AG04450 (cell line): ENCODE measurements at places on chromosomes 1 and 21. TPM values are rescaled to one million over a fixed set of nuclear protein-coding genes. Genes with fewer than 3 reads are reported as not detected.

The ATPAF1 gene
- polyA plus RNA-seq, result 83.8 and 85.6 TPM in 2 replicates

The B4GALT3 gene
- polyA plus RNA-seq, result 21.8 and 24.7 TPM in 2 replicates

DNA sequence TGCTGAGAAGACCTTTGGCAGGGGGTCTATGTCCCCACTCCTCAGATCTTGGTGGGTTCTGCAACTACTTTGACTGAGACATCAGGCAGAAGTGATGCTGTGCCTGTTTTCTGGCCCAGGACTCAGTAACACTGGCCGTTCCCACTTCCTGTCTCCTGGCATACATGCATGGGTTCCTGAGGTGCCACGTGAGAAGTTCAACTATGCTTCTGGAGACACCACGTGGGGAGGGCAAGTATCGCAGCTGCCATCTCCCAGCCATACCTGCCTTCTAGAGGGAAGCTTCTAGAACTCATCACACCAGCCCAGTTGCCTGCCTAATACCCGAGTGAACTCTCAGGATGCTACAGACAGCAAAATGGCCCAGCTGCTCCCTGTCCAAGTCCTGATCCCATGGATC, 65.8 kb downstream of the TRABD2B start:
- DNase-seq, result no peak

GRCh38 chr1:74508449-74508848, 4.0 kb downstream of the LRRC53 start:
- DNase-seq, result no peak

- no peak for DNase-seq
Measured at GRCh38 chr1:56287721-56288120, 291.6 kb downstream of the PLPP3 start.

GRCh38 chr1:155195201-155196102, 12.2 kb downstream of the THBS3 start:
- DNase-seq, result no peak

The SOX13 gene
- polyA plus RNA-seq, result 1.8 and 2.0 TPM in 2 replicates

- no peak for DNase-seq
Measured at GRCh38 chr21:44477712-44478111, 22.4 kb downstream of the LRRC3 start.

The KCNK1 gene
- polyA plus RNA-seq, result 0.53 and 0.66 TPM in 2 replicates

- DNase-seq, result no peak
Measured at GRCh38 chr1:160704250-160704649, 7.4 kb downstream of the CD48 start.

GRCh38 chr1:223765719-223766340, 53.5 kb downstream of the CAPN2 start:
- DNase-seq, result no peak

GRCh38 chr1:34549199-34549598, 205.6 kb upstream of the GJB5 start:
- no peak for DNase-seq

GRCh38 chr1:160049101-160049500, 17.3 kb upstream of the PIGM start:
- DNase-seq, result no peak

DNA sequence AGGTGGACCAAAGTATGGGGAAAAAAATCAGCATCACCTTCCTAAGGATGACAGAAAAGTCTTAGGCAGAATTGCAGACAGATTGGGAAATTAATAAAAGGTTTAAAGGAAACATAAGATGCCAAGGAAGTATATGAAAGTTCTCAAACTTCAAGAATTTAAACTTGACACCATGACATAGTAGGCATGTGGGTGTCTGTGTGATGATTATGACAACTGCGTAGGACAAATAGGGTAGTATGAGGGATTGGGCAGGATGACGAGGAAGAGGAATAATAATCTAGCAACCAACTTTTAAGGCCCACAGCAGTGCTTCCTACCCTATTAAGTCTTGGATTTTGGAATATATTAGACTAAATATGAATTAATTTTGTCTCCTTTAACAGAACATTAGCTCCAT, 52.4 kb downstream of the HNRNPR start:
- no peak for DNase-seq

The RHD gene
- polyA plus RNA-seq, result not detected in 2 replicates

- DNase-seq, result no peak
Measured at GRCh38 chr21:23543333-23543732, 2063.9 kb downstream of the MRPL39 start.

The CFAP74 gene
- not detected in 2 replicates for polyA plus RNA-seq

- DNase-seq, result no peak
Measured at GRCh38 chr1:155651861-155652661, 36.5 kb downstream of the YY1AP1 start.

- DNase-seq, result no peak
Measured at GRCh38 chr1:47687631-47688460, 250.0 kb downstream of the FOXD2 start.

DNA sequence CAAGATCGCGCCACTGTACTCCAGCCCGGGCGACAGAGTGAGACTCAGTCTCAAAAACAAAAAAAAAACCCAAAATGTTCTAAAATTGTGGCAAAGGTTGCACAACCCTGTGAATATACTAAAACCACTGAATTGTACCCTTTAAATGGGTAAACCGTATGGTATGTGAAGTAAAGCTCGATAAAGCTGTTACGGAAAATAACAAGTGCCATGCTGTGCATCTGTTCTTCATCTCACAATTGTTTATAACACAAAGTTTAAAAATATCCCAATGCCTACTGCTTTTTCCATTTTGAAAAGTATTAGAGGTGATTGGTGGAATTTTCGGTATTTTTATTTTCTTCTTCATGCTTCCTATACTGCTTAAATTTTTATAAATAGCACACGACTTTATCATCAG, 111.5 kb downstream of the ENAH start:
- DNase-seq, result no peak

DNA sequence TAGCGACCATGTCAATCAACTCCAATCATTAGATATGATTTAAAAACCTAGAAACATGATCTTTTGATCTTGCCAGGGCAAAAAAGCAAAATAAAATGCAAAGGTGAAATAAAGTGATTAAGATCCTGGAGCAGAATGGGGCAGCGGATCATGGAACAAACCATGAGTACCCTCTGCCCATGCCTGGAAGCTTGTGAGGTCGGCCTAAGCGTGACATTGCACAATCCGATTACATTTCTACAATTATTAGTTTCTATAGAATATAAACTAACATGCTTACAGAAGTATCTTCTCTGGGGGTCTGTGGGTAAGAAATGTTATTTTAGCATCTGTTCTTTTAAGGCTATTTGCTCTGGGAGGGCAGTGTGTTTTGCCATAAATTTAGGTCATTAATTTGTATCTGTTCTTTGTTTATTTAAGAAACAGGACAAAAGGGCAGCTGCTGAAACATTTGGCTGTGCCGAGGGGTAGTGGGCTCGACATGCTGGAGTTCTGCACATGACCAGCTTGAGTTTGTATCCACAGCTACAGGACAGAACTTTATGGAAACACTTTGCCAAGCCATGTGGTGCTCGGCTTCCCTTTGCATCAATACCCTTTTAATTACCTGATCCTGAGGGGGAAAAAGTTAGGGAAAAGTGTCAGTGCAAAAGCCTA, 55.9 kb downstream of the ZBTB18 start:
- DNase-seq, result no peak

DNA sequence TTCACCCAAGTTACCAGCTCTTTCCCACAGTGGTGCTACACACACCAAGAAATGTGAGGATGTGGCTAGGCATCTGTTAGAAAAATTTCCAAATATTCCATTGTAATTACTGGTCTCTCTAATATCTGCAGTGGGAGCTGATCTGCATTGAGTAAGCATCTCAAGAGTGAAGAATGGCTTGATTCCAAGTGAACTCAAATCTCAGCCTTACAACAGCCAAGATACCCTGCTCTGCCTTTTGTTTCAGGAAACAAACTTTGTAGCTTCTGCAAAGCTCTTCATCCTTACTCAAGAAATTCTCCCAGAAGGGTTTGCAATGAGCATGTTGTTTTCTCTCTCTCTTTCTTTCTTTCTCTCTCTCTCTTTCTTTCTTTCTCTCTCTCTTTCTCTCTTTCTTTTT, 181.1 kb downstream of the FCRL5 start:
- no peak for DNase-seq

DNA sequence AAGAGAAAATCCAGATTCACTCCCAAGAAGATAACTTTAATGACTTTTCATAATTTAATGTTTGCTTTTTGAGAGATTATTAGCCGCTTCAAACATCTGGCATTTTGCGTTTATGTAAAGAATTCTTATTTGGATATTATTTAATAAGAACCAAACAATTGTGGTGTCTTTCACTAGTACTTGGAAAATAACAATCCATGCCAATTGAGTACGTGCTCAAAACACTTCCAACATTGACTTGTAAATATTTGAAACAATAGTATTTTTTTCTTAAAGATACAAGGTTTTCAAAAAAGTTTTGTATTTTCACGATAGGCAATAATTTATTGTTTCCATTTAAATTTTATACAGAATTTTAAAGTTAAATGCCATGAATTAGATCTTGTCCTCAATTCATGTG, 498.7 kb downstream of the AMY1C start:
- no peak for DNase-seq

- DNase-seq, result peak; percentile 89
Measured at GRCh38 chr1:31376375-31377134, 3.7 kb upstream of the FABP3 start.

- no peak for DNase-seq
Measured at GRCh38 chr1:33097762-33098161, 16.8 kb downstream of the AZIN2 start.

DNA sequence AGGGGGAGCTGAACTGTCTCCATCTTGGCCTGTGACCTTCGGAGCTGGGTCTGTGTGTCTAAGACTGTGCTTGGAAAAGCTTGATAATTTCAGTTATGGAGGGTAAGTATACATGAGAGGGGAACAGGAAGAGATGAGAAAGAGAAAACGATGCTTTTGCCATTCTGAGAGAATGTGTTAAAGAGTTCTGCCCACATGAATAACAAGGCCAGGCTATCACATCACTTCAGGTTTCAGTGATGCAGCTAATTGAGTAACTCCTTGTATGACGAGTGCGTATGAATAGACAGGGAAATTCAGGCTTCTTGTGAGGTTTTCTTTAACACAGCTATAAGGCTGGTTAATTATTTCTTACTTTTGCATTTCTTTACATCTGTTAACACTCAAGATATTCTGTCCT, 81.0 kb downstream of the PLPPR5 start:
- no peak for DNase-seq

GRCh38 chr1:31837451-31838158, 21.8 kb upstream of the SPOCD1 start:
- DNase-seq, result no peak

GRCh38 chr1:94769551-94769950, 50.6 kb upstream of the SLC44A3 start:
- DNase-seq, result no peak

- peak; percentile 51 for DNase-seq
Measured at GRCh38 chr1:182143154-182143657, 81.7 kb upstream of the ZNF648 start.
